NCI-H1417 (cell line): ENCODE measurements at places on chromosomes 2 and 18.
A peak's percentile ranks its signal among the peaks of the same experiment; 100 is the strongest.

- DNase-seq, result no peak
Observed at GRCh38 chr18:23071285-23071684, 64.0 kb upstream of the CABLES1 start.

DNA sequence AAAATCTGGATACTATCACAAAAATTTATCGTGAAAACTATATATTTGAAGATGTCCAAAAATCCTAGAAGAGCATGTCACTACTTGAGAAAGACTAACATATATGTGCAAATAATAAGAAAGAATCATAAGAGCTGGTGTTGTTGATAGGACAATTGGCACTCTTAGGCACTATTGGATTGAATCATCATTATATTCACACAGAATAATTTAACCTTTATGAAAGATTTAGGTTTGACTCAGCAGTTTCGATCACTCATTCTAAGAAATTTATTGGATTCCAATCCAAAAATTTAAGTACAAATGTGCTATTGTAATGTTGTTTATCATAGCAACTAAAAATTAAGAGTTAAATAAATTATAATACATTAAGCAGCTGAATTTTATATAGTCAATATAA is 503.6 kb downstream of the SPAG16 start:
- no peak for DNase-seq

DNA sequence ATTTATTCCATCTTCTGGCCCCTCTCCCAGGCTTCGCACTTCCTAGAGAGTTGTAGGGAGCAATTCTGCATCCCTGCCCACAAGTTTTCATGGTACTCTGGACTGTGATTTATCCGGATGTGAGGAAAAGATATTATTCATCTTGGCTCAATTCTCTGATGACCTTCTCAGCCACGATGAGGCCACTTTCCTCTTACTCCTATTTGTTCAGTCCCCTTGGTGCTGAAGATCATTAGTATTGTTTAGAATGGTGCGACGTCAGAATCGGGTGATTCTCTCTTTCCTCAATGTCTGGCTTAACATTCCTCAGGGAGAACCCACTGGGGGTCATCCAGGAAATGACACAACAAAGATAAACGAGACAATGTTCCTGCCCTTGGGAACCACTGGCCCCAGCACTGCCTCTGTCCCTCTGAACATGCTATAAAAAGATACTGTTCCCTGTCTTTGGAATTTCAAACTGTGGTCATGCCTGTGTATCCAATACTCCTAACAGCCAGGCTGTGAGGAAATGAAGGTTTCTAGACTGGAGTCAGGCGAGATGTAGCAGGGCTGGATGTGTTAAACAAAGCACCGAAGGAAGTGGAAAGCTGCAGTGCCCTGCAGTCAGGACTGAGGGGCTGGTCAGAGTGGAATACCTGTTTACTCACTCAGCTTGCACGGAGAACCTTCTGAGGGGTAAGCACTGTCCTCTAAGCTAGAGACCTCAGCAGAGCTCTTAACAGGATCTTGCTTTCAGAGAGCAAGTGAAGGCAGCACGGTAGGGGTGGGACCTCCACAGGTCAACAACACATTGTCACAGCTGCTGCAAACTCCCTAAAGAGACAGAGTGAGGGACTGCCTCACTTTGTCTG is 12.9 kb upstream of the GLI2 start:
- DNase-seq, result no peak

- no peak for DNase-seq
Observed at GRCh38 chr2:230583581-230583980, 129.1 kb upstream of the CAB39 start.

DNA sequence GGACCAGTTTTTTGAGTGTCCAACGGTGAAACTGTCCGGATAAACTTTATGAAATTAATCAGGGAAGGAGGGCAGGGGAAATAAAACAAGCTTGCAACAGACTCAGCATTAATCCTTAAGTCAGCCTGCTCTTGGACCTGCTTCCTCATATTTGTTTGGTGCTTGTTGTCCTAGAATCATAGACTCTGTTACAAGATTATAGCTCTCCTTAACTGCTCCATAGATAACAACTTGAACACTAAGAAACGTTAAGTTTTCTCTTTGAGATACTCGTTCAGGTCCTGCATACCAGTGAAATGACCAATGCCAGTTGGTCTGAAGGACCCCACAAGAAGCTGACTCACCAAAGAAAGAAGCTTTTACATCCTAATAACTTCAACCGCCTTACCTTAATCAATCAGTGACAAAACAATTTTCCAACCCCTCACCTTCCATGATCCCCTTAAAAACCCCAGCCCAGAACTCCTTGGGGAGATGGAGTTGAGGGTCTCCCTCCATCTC is 493.2 kb downstream of the PID1 start:
- no peak for DNase-seq

DNA sequence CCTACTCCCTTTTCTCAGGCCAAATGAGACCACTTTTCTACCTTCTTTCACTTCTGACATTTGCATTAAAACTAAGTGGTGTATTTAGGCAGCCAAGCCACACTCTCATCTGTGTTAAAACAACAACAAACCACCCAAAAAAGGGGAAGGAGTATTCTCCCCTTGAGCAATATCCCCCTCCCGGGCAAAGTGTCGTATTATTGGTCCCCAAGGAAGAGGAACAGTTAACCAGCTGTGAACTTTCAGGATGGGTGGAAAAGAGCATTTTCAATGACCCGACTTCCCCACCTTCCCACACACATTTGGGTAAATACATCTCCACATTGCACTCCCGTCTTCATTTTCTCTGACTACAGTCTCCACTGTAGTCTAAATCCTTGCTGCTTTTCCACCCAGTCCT is 44.3 kb downstream of the FEZ2 start:
- DNase-seq, result no peak

GRCh38 chr2:127570282-127571250 is 35.1 kb downstream of the MYO7B start:
- DNase-seq, result no peak

DNA sequence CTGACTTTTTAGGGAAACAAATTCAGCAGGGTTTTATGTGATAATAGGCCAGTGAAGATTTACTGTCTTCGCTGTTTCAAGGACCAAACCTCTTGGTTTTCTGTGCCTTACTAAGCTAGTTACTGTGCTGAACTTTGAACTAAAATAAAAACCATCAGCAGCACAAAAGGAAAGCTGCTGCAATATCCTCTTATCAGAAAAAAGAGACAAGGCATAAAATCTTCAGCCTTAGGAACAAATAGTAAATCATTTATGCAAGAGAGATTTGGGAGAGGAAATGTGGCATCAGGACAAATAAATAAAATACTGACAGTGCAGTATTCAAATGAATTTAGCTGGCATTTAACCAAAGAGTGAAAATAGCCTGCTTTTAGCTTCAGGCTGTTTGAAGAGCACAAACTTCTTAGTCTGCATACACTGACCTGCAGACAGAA is 64.1 kb upstream of the EHBP1 start:
- DNase-seq, result no peak

GRCh38 chr2:17475286-17475685 is 43.0 kb downstream of the RAD51AP2 start:
- DNase-seq, result no peak

- DNase-seq, result no peak
Observed at GRCh38 chr2:24881623-24882022, 38.4 kb downstream of the ADCY3 start.

DNA sequence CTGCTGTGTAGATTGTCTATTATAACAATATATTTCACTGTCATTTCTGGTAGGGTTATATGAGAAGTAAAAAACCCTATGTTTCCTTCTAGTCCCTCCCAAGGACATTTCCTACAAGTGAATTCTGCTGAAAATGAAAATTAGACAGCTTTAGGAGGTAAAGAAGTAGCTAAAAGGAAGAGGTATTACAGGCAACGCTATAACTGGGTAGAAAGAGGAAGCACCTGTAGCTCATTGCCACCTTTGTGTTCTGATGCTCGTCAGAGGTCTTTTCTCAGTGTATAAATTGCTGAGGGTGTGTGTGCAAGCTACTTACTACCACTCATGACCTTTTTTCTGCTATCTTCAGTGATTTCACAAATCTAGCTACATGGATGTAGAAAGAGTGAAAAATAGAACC is 1.4 kb downstream of the DNAJC10 start:
- peak; percentile 21 for DNase-seq

DNA sequence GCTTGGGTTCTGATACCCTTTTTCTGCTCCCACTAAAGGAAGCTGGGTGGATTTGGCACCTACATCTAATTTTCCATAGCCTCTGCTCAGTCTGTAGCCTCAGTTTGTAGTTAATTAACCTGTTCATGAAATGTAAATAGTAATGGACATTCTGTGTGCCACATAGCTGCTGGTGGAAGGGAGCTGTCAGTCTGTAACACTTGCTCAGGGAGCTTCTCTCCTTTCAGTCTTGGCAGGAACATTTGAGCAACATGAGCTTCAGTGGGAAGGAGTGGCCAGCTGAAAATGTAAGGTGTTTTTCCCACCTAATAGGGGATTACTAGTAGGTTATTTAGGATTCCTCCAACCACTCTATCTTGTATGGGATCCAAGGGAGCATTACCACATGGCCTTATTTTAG is 203.4 kb downstream of the ASXL3 start:
- peak; percentile 54 for DNase-seq

- DNase-seq, result no peak
Observed at GRCh38 chr2:11796190-11797171, 50.0 kb downstream of the LPIN1 start.

DNA sequence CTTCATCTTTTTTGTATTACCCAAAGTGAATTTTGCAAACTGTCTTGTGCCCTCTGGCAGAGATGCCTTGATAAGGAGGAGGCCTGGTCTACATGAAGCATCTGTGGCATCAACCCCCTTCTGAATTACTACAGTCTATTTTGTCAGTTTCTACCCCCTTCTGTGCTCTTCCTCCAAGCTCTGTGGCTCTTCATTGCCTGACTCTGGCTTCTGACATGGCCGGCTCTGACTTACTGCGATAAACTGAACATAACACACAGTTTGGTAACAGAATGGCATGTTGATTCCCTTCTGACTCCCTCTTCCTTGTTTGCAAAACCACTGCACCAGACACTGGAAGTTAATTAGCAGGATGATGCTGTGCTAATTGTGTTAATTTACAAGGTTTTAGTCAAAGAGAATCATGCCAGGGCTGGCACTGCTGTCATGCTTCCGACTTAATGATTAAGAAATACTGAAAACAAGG is 122.5 kb downstream of the FIGN start:
- DNase-seq, result no peak

- DNase-seq, result peak; percentile 74
Observed at GRCh38 chr18:3993941-3994687, 461.0 kb downstream of the DLGAP1 start.

GRCh38 chr2:25819597-25820039 is 58.7 kb downstream of the ASXL2 start:
- DNase-seq, result no peak

DNA sequence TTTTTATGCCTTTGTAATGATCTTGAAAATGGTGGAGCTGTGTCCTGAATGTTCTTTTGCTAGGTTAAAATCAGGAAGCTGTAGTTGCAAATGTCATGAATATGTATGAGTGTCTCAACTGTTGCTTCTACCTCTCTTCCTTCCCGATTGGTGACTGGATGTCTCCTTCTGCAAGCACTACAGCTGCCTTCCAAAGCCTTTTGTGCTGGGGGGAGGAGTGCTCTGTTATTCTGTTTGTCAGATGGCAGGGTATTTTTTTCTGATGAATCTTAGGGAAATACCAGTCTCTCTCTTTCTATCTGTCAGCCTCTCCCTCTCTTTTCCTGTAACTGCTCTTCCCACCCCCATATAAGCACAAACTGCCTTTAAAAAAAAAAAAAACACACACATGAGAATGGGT is 1396.3 kb upstream of the CELF4 start:
- DNase-seq, result no peak

DNA sequence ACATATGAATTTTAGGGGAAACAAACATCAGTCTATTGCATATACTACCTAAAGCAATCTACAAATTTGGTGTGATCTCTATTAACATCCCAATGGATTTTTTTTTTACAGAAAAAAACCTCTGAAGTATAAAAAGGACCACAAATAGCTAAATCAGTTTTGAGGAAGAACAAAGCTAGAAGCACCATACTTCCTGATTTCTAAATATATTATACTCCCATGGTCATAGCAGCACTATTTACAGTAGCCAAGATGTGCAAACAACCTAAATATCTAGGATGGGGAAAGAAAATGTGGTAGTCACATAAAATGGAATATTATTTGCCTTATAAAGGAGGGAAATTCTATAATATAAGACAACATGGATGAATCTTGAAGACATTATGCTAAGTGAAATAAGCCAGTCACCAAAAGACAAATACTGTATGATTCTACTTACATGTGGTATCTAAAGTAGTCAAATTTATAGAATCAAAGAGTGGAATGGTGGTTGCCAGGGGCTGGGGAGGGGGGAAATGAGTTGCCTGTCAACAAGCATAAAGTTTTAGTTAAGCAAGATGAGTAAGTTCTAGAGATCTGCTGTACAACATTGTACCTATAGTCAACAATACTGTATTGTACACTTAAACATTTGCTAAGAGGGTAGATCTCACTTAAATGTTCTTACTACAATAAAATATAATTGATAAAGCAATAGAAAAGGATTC is 17.6 kb upstream of the CASP8 start:
- DNase-seq, result no peak

DNA sequence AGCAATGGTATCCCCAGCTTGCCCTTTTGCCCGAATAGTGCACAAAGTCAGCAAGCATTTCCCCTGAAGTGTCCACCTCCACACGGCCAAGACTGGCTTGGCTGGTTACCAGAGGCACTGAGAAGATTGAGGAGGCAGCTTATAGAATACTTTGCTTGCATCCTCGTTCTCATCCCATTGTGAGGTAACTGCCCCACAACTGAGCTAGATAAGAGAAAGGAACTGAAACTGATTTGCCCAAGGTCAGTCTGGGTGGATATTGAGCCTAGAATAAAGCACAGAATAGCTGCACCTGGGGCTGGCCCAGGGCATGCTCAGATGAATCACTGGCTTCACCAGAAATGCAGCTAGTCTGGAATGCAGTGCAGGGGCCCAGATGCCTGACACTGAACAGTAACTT is 32.7 kb upstream of the MAP4K3 start:
- DNase-seq, result no peak

DNA sequence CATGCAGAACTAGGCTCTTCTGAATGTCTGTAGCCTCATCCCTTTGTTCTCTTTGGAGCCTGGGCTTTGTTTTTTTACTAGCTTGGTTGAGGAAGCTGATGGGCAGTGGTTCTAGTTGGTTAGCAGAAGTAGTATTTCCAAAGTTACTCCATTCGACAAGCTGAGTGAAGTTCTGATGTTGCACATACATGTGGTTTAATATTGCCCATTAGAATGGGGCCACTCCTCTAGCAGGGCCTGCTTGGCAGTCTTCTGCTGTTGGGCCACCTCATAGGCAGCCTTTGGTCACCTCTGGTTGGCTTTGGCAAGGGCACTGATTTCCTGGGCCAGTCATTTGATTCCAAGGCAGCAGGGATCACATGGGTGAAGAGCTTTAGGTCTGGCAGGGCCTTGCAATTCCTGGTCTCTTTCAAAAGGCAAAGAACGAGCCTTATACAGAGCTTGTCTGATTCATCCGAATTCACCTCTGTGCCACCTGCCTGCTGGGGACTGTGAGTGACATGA is 2.5 kb downstream of the RPIA start:
- no peak for DNase-seq

- DNase-seq, result no peak
Observed at GRCh38 chr18:79888016-79888415, 63.4 kb downstream of the SLC66A2 start.
